ENCODE measurements at places on chromosomes 5 and 9. TPM values are rescaled to one million over a fixed set of nuclear protein-coding genes. Genes with fewer than 3 reads are reported as not detected.

The PPP3R2 gene
- total RNA-seq = not detected

DNA sequence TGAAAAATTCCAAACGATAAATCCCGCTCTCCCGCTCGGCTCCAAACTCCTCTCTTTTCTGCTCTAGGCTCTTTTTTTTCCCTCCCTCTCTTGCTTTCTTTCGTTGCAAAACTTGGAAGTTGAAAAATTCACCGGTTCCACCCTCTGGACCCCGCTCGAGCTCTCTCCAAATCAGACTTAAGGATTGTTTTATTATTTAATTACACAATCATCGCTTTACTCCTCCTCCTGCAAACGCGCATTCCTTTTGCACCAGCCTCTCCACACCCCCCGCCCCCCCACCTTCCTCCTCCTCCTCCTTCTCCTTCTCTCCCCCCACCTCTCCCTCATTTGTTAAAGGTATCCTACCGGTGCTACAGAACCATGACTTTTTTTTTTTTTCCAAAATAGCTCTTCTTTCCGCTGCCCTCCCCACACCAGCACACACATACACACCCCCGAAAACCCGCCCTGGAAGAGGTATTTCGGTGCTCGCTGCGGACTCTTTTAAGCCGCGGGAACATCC is 535 bp upstream of the NFIB start:
- DNase-seq = no peak

The TSSK1B gene
- not detected for total RNA-seq

The MSX2 gene
- not detected for total RNA-seq

- no peak for DNase-seq
Observed at GRCh38 chr9:93086447-93087224, 9.4 kb upstream of the CARD19 start.

DNA sequence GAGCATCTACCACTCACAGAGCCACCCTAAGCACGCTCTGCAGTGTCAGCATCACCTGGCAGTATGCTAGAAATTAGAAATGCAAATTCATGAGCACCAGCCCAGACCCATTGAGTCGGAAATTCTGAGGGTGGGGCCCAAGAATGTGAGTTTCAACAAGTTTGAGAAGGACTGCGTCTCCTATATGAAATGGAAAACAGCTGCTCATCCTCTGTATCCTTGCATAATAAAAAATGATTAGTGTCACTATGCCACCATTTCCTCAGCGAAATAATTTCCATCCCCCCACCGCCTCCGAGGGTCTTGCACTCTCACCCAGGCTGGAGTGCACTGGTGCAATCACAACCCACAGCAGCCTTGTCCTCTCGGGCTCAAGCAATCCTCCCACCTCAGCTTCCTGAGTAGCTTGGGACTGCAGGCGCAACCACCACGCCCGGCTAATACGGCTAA is 1.3 kb upstream of the IQGAP2 start:
- DNase-seq = peak; percentile 31

The GPR21 gene
- not detected for total RNA-seq

The ZBTB34 gene
- 4.7 TPM for total RNA-seq

DNA sequence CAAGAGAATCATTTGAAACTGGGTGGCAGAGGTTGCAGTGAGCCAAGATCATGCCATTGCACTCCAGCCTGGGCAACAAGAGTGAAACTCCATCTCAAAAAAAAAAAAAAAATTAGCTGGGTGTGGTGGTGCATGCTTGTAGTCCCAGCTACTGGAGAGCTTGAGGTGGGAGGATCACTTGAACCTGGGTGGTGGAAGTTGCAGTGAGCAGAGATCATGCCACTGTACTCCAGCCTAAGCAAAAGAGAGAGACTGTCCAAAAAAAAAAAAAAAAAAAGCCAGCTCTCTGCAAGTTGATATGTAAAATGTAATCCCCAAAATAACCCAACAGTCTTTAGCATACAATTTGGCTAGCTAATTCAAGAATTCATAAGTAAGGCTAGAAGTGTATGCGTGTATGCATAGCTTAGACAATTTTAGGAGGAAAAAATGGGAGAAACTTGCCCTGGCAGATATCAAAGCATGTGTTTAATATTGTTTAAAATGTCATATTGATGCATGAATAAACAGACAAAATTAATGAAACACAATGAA is 36.3 kb downstream of the C5orf22 start:
- no peak for DNase-seq
